RCC 7860 (cell line): ENCODE measurements at places on chromosomes 11 and 22.

GRCh38 chr11:36412781-36413383 lies 97.2 kb downstream of the TRAF6 start:
- DNase-seq = no peak

DNA sequence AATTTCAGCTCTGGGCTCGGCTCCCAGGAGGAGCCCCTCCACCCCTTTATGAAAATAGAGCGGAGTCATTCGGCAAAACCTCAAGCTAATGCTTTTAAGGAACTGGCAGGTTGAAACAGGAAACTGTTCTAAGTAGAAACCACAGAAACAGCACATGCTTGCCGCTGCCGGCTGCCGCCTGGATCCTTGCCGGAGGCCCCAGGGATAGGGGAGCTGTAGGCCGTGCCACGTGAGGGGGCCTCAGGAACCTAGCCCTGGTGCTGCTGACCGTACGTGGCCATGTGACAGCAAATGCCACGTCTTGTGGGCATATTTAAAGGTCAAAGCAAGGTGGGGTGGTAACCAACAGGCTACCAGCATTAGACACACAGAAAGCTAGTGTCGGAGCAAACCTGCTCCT lies 77.9 kb upstream of the TIMP3 start:
- DNase-seq = no peak

DNA sequence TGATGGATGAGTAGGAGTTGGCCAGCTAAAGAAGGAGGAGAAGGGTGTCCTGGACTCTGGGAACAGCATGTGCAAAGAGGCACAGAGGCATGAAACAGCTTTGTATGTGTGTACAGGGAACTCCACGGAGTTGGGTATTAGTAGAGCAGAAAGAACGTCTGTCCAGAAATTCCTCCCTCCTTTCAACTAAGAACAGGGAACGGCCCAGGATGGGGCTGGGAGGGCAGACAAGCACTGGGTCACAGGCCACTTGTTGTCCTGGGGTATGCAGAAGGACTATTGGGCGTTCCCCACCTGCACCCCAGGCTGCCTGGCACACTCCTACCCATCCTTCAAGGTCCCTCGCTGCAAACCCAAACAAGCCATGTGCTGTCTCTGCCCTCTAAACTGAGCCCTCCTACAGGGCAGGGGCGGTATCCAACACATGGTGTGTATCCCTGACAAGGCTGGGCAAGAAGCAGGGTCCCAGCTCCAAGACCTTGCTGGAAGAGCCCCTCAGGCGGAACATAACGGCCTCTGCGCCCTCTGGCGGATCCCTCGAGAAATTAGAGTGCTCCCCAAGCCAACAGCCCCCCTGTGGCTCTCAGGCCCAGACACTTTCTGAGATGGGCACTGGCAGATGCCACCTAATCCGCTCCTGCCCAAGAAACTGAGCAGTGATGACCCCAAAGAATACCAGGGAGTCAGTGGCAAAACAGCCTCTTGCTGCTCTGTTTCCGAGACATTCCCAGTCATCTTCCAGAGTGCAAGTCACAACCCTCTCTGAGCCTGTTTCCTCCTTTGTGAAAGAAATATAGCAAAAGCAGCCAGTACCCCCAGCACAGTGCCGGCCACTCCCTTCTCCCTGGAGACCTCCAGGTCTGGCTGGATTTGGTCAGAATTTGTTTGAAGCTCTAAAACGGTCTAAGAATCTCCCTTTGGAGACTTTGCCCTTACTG lies 1.6 kb upstream of the ELFN2 start:
- peak; percentile 10 for DNase-seq

GRCh38 chr11:69386594-69387408 lies 92.8 kb downstream of the MYEOV start:
- no peak for DNase-seq

DNA sequence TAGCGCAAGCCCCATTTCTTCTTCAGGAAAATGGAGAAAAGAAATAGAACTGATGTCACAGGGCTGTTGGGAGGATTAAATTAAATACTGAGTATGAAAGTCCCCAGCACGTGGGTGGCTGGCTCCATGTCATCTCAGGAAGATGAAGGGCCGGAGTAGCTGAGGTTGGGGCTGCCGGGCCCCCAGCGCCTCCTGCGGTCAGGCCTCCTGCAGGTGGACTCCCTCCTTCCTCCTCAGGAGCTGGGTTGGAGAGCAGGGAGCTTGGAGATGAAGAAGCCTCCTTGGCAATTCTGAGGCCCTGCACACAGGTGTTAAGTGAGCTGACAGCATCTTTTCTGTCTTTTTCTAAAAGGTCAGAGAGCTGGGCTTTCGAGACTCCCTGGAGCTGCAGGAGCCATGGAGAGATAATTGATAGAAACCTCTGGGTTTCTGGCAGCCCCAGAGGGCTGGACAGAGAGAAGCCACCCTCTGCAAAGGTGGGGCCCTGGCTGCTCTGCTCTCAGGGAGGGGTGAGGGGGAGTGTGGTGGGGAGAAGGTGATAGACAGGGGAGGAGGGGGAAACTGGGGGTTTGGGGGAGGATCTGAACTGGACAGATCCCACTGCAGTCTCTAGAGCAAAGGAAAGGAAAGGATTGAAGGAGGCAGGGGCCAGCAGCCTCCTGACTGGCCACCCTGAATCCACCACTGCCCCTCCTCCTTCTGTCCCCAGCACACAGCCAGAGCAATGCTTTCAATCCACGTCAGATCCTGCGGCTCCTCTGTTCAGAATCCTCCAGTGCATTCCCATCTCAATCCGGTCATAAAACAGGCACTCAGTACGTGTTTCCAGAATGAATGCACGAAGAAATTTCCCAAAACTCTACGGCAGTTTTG lies 210.8 kb downstream of the CEP164 start:
- DNase-seq = no peak

DNA sequence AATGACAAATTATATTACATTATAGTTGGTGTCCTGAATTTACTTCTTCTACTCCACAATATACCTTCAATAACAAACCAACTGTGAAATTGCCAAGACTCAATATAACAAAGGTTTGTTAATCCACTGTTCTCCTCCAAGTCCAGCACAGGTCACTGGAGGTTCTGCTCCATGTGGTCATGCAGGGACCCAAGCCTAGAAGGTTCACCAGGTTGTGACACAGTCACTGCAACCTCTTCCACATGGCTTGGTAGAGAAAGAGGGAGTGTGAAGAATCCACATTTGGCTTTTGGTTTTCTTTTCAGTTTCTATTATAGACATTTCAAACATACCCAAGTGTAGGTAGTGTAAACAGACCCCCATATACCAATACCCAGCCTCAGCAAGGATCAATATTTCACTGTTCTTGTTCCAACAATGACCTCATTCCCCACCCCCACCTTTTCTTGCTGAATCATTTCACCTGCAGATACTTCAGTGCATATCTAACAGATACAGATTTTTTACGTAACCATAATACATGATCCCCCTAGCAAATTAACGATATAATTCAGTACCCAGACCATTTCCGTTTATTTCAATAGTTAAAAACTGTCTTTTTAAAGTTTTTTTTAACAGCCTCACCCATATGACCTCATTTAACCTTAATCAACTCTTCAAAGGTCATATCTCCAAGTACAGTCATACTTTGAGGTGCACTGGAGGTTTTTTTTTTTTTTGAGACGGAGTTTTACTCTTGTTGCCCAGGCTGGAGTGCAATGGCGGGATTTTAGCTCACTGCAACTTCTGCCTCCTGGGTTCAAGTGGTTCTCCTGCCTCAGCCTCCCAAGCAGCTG lies 14.1 kb downstream of the FGF19 start:
- no peak for DNase-seq

- DNase-seq = no peak
Observed at GRCh38 chr22:44648821-44649565, 53.0 kb upstream of the PRR5 start.

- no peak for DNase-seq
Observed at GRCh38 chr11:73095613-73096012, 46.5 kb downstream of the FCHSD2 start.

GRCh38 chr11:72333661-72334060 lies 89.7 kb upstream of the PHOX2A start:
- no peak for DNase-seq

- DNase-seq = no peak
Observed at GRCh38 chr11:11895672-11896071, 53.9 kb downstream of the USP47 start.

DNA sequence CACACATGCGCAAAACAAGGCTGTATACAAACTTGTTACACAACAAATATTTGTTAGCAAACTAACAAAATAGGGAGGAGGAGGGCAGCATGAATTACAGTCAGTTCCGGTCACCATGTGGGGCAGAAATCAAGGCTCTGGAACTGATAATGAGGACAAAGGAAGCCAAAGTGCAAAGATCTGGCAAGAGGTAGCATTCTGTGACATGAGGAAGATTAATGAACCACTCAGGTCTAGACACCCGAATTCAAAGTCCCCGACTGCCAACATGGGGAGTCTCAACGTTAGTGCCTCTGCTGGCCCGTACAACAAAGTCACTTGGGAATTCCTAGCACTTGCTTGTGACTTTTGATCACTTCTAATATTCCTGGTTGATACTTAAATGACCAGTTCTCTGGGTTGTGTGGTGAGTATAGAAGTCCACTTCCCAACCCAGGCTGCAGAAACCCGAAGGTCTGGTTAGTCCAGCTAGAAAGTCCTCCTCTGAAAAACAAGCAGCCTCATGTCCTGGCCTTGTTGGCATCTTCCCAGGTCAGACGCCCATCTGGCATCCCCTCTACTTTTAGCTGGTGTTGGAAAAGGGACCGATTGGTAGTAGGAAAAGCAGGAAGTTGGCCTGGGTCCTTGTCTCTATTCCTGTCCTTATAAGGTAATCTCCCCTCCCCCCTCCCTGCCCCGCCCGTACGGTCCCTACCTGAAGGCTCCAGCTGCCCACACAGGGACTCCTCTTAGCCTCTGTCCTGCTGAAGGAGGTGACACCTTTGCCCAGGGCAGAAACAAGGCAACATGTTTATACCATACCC lies 1.6 kb downstream of the SUN2 start:
- DNase-seq = peak; percentile 8

DNA sequence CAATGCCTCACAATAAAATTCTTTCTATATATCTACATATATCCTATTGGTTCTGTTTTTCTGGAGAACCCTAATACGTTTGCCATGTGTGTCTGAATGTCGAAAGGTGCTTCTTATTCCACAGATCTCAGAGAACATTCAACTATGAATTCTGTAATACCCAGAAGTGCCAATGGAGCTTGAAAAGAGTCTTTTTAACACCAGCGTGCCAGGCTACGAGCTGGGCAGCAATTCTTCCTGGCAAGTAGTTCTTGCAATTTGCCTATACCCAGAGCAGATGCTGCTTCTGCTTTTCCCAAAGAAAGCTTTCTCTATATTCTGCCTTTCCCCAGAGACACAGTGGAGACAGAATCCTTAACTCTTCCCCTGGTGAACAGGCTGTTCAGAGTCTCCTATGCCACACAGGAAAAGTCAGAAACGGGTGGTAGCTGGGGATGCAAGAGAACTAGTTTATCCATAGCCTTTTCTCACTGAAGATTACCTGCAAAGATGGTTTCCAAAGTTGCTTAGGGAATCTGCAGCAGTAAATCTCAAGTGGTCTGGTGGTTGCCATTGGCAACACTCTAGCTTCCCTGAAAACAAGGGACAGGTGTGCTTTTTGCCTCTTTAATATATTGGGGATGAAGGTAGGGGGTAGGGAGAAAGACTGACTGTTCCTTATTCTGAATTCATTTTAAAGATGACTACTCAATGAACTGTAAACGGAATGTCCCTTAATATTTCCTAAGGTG lies 16.8 kb upstream of the PAFAH1B2 start:
- DNase-seq = no peak

DNA sequence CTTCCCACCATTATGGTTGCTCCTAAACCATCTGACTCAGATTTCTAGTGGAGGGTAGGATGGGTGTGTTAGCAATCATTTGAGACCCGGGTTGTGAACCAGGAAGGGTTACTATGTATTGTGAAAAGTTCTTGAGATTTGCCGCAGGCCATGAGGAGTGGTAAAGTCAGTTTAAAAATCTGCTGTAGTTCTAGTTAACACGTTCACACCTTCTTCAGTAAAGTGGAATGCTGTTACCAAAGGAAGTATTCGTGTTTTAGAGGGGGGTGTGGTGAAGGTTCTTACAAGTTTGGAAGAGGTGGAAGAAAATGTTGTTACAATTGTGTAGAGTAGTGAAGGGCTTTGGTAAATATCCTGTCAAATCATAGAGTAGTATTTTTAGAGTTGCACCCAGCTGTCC lies 2.6 kb downstream of the MTMR3 start:
- no peak for DNase-seq

- no peak for DNase-seq
Observed at GRCh38 chr11:120649316-120649715, 137.8 kb downstream of the GRIK4 start.
